Endothelial cell of umbilical vein (primary cell): ENCODE measurements at places on chromosomes 1 and 21. TPM values are rescaled to one million over a fixed set of nuclear protein-coding genes. Genes with fewer than 3 reads are reported as not detected.

EFNA1 gene
- 107 and 111 TPM in 2 replicates for total RNA-seq

GRCh38 chr1:216807696-216808095 is 84.5 kb upstream of the ESRRG start:
- H3K27ac ChIP-seq, result no peak overlapping the region
- H3K36me3 ChIP-seq, result no peaks in the 10 kb centered on the region
- H3K4me3 ChIP-seq, result no peak overlapping the region
- no peaks in the 10 kb centered on the region for H3K27me3 ChIP-seq
- DNase-seq, result no peak

DNA sequence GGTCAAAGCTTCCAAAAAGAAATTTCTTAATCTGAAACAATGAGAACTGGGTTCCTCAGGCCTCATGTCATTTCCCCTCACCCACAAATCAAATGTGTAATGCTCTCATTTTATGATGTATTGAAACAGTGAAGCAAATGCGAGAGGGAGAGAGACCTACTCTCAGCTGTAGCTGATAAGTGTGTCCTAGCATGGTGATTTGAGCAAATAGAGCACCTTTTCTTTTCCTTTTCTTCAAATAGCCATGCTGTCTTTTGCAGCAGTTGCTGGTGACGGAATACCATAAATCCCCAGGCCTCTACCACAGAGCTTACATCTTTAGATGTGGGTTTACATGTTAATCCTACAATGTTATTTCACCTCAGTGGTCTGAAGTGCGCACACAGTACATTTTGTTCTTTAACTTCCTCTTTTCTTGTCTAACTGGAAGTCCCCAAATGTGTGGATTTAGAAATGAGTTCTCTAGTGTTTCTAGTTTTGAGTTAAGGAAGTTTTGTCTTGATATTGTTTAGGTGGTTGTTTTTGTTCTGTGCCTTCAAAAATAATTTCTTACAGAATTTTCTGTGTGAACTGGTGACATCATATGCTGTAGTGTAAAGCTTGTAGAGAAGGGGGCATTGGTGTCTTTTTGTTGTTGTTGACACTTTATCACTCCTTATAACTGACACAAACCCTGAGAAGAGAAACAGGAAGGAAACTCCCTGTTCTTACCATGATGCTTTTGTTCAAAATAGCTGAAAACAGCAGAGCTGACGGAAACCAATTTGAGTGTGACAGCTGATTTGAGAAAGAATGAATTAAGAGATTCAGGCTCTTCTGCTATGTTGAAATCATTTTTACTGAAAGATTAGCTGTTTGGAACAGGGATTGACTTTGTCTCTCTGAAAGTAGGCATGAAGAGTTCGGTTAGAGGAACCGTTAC is 12.2 kb downstream of the SMAP2 start:
- no peaks in the 10 kb centered on the region for H3K36me3 ChIP-seq
- H3K4me3 ChIP-seq, result no peak overlapping the region
- H3K4me1 ChIP-seq, result peaks cover 8% of the 10 kb centered on the region
- H3K27ac ChIP-seq, result no peak overlapping the region
- H3K27me3 ChIP-seq, result no peaks in the 10 kb centered on the region
- DNase-seq, result peak; percentile 11

DNA sequence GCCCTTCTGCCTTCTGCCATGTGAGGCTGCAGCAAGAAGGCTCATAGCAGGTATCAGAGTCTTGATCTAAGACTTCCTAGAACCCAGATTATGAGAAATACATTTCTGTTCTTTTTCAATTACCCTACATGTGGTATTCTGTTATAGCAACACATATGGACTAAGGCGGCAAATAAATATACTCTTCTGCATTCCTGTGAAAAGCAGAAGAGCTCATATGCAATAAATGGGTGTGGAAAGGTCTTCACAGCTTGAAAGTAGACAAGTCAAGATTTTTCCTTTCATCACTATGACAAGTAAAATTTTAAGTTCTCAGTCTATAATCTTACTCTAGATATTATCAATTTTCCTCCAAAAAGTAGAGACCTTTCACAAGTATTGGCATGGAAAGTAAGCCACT is 36.6 kb downstream of the TNFSF18 start:
- H3K4me3 ChIP-seq, result no peak overlapping the region
- no peaks in the 10 kb centered on the region for H3K27me3 ChIP-seq
- peaks cover 10% of the 10 kb centered on the region for H3K4me1 ChIP-seq
- DNase-seq, result no peak
- no peak overlapping the region for H3K27ac ChIP-seq

- peak; percentile 70 for DNase-seq
- peaks cover 3% of the 10 kb centered on the region for H3K4me1 ChIP-seq
- H3K27me3 ChIP-seq, result no peaks in the 10 kb centered on the region
- no peak overlapping the region for H3K27ac ChIP-seq
- no peaks in the 10 kb centered on the region for H3K36me3 ChIP-seq
- no peak overlapping the region for H3K4me3 ChIP-seq
These were observed 103.3 kb downstream of the DIRAS3 start for GRCh38 chr1:67947114-67947513.

GRCh38 chr1:236916131-236916800 is 88.0 kb downstream of the MT1HL1 start:
- H3K4me1 ChIP-seq, result no peaks in the 10 kb centered on the region
- no peaks in the 10 kb centered on the region for H3K36me3 ChIP-seq
- no peak overlapping the region for H3K4me3 ChIP-seq
- no peaks in the 10 kb centered on the region for H3K27me3 ChIP-seq
- H3K27ac ChIP-seq, result no peak overlapping the region
- DNase-seq, result no peak

FCGR3B gene
- not detected in 2 replicates for total RNA-seq
